Thymus (tissue), 14 donors: ENCODE measurements at places on chromosomes 12 and 14.

GRCh38 chr14:32710231-32710671 is 228.4 kb upstream of the NPAS3 start:
- H3K4me3 ChIP-seq: no peak overlapping the region
- H3K36me3 ChIP-seq: no peaks in the 10 kb centered on the region
- H3K4me1 ChIP-seq: no peaks in the 10 kb centered on the region
- H3K27ac ChIP-seq: no peak overlapping the region
- no peak for DNase-seq
- no peaks in the 10 kb centered on the region for H3K27me3 ChIP-seq

DNA sequence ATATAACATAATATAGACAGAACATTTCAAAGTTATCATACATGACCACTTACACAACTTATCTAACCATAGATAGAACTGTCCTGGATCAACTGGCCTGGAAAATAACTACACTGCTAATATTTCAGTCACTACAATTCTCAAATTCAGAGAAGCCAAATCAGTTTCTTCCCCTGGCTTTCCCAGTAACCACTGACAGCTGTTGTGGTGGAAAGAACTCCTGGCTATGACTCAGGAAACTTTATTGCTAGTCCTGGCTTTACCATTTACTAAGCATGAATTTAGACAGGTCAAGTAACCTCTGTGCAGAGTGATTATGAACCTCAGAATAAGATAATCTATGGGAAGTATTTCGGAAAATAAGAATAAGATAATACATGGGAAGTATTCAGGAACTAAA is 244.9 kb upstream of the DIO2 start:
- no peak for DNase-seq
- no peaks in the 10 kb centered on the region for H3K4me1 ChIP-seq
- H3K27me3 ChIP-seq: no peaks in the 10 kb centered on the region
- no peak overlapping the region for H3K27ac ChIP-seq

DNA sequence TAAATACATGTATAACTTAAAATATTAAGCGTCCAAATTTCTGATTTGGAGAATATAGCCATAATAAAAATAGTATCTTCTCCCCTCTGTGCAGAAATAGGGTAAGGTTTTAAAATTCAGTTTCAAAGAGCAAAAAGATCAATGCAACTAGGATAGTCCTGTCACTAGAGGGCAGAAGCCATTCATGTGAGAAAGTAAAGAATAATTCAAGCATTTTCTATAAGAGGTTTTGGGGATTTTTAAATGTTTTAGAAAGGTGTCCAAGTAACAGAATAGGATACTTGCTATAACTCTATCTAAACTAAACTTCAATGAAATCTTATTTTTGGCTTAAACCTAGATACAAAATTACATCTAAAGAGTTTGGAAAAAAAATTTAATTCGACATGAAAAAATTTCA is 50.3 kb downstream of the ADAMTS20 start:
- no peaks in the 10 kb centered on the region for H3K36me3 ChIP-seq
- no peak for DNase-seq
- H3K27me3 ChIP-seq: no peaks in the 10 kb centered on the region
- no peak overlapping the region for H3K27ac ChIP-seq
- H3K4me3 ChIP-seq: no peak overlapping the region
- H3K4me1 ChIP-seq: no peaks in the 10 kb centered on the region

DNA sequence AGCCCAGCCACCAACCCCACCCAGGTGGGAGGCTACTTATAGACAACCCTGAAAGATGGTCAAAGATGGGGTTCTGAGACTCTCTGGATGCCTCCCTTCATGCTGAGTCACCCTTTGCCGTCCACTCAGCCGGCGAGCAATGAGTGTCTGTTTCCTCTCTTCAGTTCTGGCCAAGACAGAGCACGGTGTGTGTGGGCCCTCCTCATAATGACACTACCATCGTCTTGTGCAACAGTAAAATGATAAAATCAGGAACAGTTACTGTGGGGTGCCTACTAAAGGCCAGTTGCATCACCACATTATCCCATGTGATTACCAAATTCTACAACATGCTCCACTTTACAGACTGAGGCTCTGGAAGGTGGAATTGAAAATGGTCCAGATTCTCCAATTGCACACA is 7.0 kb upstream of the BDKRB1 start:
- no peak overlapping the region for H3K27ac ChIP-seq
- no peaks in the 10 kb centered on the region for H3K4me1 ChIP-seq
- no peak for DNase-seq
- no peak overlapping the region for H3K4me3 ChIP-seq
- H3K27me3 ChIP-seq: no peaks in the 10 kb centered on the region
- no peaks in the 10 kb centered on the region for H3K36me3 ChIP-seq

- H3K27me3 ChIP-seq: no peaks in the 10 kb centered on the region
- peaks cover 8% of the 10 kb centered on the region for H3K36me3 ChIP-seq
- no peaks in the 10 kb centered on the region for H3K4me1 ChIP-seq
- no peak overlapping the region for H3K27ac ChIP-seq
Observed at GRCh38 chr12:26537651-26538050, 295.3 kb downstream of the ITPR2 start.

GRCh38 chr14:90820958-90821357 is 4.7 kb upstream of the TTC7B start:
- no peak for DNase-seq
- peaks cover 23% of the 10 kb centered on the region for H3K27me3 ChIP-seq
- H3K36me3 ChIP-seq: no peaks in the 10 kb centered on the region
- H3K4me1 ChIP-seq: no peaks in the 10 kb centered on the region

GRCh38 chr12:13843841-13844240 is 137.6 kb downstream of the GRIN2B start:
- H3K27ac ChIP-seq: no peak overlapping the region
- no peaks in the 10 kb centered on the region for H3K4me1 ChIP-seq
- H3K36me3 ChIP-seq: no peaks in the 10 kb centered on the region
- H3K27me3 ChIP-seq: no peaks in the 10 kb centered on the region

DNA sequence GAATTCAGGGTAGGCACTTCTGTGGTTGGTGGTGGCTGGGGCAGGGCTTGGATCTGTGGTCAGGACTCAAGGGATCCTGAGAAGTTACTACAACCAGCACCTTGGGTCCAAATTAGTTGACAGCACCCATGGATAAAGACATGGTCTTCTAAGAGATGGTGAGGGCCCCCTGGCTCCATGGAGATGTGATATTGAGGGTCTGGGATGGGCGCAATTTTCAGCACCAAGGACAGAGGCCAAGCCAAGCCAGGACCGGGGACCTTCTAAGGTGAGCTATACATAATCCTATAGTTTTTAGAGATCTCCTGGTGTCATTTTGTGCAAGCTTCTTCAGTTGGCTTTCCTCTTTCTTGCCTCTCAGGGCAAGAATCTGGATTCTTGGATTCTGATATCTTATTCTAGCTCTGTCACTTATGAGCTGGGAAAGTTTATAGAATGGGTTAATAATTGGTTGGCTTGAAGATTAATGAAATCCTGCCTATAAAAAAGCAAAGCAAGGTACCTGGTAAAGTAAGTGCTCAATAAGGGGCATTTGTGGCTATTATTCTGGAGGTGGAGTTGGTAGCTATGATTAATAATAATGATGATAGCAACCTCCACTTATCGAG is 130.1 kb upstream of the LHX5 start:
- H3K36me3 ChIP-seq: no peaks in the 10 kb centered on the region
- no peaks in the 10 kb centered on the region for H3K27me3 ChIP-seq
- no peak overlapping the region for H3K4me3 ChIP-seq
- DNase-seq: no peak
- no peak overlapping the region for H3K27ac ChIP-seq
- no peaks in the 10 kb centered on the region for H3K4me1 ChIP-seq

GRCh38 chr14:70585231-70585630 is 15.2 kb downstream of the MED6 start:
- H3K4me1 ChIP-seq: no peaks in the 10 kb centered on the region
- DNase-seq: no peak
- no peaks in the 10 kb centered on the region for H3K27me3 ChIP-seq
- H3K27ac ChIP-seq: no peak overlapping the region
- H3K4me3 ChIP-seq: no peak overlapping the region
- peaks cover 18% of the 10 kb centered on the region for H3K36me3 ChIP-seq

GRCh38 chr12:113710216-113710615 is 238.5 kb upstream of the LHX5 start:
- H3K36me3 ChIP-seq: no peaks in the 10 kb centered on the region
- no peak overlapping the region for H3K4me3 ChIP-seq
- no peaks in the 10 kb centered on the region for H3K4me1 ChIP-seq
- H3K27ac ChIP-seq: no peak overlapping the region

DNA sequence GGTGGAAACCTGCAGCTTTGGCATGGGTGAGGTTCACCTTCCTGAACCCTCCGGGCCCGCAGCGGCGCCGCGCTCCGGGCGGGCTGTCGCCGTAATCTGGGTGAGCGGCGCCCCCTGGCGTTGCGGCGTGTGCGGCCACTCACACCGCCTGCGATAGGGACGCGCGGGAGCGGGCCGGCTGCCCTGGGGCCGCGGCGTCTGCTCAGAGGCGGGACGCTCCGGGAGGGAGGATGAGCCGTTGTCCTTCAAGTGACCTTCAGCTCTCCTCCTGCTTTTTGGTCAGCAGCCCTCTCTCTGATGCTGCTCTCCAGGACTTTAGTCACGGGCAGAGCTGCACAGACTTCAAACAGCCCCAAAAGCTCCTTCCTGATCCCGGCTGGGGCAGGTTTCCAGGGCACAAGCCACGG is 211.7 kb upstream of the FKBP4 start:
- H3K4me1 ChIP-seq: peaks cover 2% of the 10 kb centered on the region
- DNase-seq: peak; percentile 74
- H3K27me3 ChIP-seq: peaks cover 17% of the 10 kb centered on the region
- H3K4me3 ChIP-seq: no peak overlapping the region
- no peak overlapping the region for H3K27ac ChIP-seq
- no peaks in the 10 kb centered on the region for H3K36me3 ChIP-seq

GRCh38 chr12:117538032-117538690 is 176.7 kb upstream of the NOS1 start:
- no peaks in the 10 kb centered on the region for H3K4me1 ChIP-seq
- no peaks in the 10 kb centered on the region for H3K27me3 ChIP-seq
- no peak overlapping the region for H3K27ac ChIP-seq
- no peak overlapping the region for H3K4me3 ChIP-seq
- H3K36me3 ChIP-seq: no peaks in the 10 kb centered on the region

GRCh38 chr12:15707516-15708199 is 81.5 kb downstream of the EPS8 start:
- no peak for DNase-seq
- H3K4me3 ChIP-seq: no peak overlapping the region
- no peak overlapping the region for H3K27ac ChIP-seq

DNA sequence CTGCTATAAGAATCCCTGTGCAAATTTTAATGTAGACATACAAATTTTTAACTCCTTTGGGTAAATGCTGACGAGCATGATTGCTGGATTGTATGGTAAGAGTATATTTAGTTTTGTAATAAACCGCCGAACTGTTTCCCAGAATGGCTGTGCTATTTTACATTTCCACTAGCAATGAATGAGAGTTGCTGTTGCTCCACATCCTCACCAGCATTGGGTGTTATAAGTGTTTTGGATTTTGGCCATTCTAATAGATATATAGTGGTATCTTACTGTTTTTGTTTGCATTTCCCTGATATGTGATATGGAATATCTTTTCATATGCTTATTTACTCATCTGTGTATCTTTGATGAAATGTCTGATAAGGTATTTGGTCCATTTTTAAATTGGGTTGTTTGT is 23.7 kb downstream of the ETNK1 start:
- no peaks in the 10 kb centered on the region for H3K4me1 ChIP-seq
- H3K27ac ChIP-seq: no peak overlapping the region
- no peaks in the 10 kb centered on the region for H3K27me3 ChIP-seq
- H3K4me3 ChIP-seq: no peak overlapping the region
- H3K36me3 ChIP-seq: peaks cover 2% of the 10 kb centered on the region

GRCh38 chr12:1643043-1643442 is 14.0 kb downstream of the WNT5B start:
- DNase-seq: no peak
- no peaks in the 10 kb centered on the region for H3K27me3 ChIP-seq
- peaks cover 2% of the 10 kb centered on the region for H3K4me1 ChIP-seq

DNA sequence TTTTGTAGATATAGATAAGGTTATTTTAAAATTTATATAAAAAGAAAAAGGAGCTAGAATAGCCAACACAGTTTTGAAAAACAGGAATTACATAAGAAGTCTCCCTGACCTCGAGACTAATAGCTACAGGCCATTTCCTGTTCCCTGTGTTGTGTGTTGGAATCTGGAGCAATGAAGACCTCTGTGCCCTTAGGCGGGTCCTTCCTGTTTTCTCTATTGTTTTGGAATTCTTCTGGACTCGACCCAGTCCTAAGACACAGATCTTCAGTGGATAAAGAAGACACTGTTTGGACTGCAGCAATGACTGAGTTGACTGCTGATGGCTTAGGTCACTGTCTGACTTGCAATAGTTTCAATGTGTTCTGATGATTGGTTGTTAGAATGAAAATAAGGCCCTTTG is 26.2 kb downstream of the SNRPF start:
- no peaks in the 10 kb centered on the region for H3K36me3 ChIP-seq
- H3K4me3 ChIP-seq: no peak overlapping the region
- H3K27ac ChIP-seq: no peak overlapping the region
- no peaks in the 10 kb centered on the region for H3K4me1 ChIP-seq

DNA sequence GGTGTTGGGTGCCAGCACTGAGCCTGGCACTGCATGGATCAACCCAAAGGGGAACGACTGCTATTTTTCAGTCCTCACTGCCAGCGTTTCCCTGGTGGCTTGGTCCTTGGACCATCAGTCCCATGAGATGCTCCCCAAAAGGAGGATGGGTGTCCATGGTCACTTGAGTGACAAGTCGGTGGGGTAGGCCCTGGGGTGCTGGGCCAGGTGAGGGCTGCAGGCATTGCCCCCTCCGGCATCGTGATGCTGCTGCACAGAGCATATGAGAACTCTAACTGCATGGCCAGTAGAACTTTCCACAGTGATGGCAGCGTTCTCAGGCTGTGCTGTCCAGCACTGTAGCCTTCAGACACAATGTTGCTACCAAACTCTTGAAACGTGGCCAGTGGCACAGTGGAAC is 16.2 kb downstream of the SETD1B start:
- H3K36me3 ChIP-seq: peaks cover 80% of the 10 kb centered on the region
- H3K4me1 ChIP-seq: peaks cover 8% of the 10 kb centered on the region
- no peak overlapping the region for H3K27ac ChIP-seq
- DNase-seq: no peak

DNA sequence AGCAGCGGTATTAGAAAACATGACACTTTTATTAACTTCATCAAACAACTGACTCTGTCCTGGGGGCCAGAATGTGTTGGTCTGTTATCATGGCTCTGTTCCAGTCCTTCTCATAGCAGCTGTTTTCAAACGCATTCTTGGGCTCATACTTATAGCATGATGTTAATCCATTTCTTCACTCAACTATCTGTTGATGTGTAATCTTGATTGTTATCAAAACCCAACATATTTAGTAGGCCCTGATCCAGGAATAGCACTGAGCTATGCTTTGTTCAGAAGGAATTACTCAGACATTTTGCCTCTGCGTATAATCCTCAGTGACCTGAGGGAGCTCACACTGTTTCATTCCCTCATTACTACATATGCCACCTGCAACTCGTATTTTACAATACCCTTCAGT is 315.9 kb downstream of the BMP4 start:
- H3K36me3 ChIP-seq: no peaks in the 10 kb centered on the region
- no peaks in the 10 kb centered on the region for H3K27me3 ChIP-seq
- H3K27ac ChIP-seq: no peak overlapping the region
- no peak for DNase-seq
